ENCODE measurements at places on chromosomes 13 and 19.

DNA sequence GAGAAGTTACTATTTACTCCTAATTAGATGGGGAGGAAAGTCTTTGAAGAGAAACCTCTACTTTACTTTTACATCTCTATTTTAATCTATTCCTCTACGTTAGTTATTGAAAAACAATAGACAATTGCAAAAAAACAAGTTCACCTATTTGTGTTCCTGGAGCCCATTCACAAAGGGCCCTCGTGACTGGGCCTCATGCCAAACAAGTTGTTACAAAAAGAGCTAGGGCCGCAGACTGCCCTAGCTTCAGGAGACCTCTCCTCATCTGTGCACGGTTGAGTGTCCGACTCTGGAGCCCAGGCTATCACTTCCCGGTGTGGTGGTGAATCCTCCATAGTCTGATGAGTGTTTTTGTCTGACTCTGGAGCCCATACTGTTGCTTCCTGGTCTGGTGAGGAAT, 190.9 kb downstream of the ZNF486 start:
- no peak for DNase-seq

GRCh38 chr13:34290661-34291060, 472.7 kb downstream of the RFC3 start:
- DNase-seq, result no peak

DNA sequence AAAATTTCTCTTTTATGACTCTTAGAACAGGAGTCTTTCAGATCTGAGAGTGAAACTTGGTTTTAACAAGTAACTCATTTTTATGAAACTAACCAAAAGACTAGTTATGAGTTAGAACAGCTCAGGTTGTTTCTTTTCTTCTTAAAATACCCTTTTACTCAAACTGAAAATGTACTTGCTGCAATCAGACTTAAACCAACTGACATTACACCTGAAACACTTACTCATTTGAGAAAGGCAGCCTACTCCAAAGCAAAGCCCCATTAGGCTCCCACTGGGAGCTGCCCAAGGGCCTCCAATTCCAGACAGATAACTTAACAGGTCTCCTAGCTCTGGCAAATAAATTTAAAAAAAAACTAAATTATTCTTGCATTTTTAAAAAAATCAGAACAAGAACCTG, 3.6 kb downstream of the FOXO1 start:
- no peak for DNase-seq

DNA sequence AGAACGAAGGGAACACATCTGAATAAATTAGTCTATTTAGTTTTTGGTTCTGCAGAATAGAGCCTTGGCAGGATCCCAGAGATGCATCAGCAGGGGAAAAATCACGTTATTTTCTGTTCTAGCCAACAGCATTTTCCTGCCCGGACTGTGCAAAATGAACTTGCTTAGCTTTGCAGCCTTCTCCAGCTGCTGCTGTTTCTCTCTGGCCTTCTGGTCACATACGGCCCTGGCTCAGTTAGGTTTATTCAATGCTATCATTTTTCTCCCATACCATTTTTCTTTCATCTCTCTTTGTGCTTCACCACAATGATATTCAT, 110.4 kb upstream of the KL start:
- peak; percentile 32 for DNase-seq

GRCh38 chr13:59300355-59301173, 863.2 kb downstream of the DIAPH3 start:
- DNase-seq, result no peak

DNA sequence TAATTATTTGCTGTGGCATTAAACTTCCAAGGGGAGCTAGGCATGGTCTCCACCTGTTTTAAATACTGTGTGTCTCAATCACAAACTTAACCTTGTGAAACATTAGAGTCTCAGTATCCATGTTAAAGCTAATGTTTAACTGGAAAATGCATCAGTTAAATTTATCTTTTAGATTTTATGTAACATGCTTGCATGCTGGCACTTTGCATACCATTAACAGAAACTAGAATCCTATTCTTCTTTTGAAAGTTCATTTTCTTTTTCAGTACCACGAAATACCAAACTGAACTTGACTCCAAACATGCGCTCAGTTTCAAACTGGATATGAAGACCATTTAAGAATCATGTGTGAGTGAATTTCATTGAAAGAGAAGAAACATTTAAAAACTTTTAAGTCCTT, 328.9 kb upstream of the SLC10A2 start:
- no peak for DNase-seq

DNA sequence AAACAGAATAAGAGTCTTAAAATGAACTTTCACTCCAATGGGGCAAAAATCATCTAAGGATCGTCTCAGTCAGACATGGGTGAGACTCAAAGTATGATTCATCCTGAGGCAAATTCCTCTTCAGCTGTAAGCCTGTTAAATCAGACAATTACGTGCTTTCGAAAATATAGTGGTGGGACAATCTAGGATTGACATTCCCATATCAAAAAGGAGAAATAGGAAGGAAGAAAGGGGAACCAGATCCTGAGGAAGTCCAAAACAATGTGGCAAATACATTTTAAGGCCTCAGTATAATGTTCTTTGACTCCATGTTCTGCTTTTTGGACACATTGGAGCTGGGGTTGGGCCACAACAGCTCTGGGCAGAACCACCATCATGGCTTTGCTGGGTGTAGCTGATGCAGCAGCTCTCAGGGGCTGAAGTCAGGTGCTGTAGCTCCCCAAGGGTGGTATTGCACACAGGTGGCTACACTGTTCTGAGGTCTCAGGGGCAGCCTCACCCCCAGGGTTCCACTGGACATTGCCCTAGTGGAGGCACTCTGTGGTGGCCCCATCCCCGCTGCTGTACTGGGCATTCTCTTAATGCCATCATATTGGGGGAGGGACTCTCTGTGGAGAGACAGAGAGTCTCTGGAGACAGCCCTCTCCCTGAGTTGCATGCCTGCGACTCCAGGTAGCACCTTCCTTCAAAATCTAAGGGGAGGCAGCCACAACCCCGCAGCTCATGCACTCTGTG, 5.7 kb upstream of the FPR3 start:
- peak; percentile 25 for DNase-seq

DNA sequence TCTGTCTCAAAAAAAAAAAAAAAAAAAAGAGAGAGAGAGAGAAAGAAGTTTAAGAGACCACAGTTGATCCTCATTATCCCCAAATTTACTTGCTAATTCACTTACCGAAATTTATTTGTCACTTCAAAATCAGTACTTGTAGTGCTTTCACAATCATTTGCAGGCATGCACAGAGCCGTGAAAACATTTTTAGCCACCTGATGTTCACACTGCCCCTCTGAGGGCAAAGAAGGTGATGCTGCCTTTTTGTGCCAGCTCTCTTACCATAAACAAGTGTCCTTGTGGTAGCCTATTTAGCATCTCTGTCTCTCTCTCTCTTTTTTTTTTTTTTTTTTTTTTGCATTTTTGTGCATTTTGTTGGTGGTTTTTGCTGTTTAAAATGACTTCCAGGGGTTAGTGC, 24.1 kb upstream of the CASP14 start:
- no peak for DNase-seq

GRCh38 chr13:41515491-41516139, 58.3 kb downstream of the RGCC start:
- DNase-seq, result no peak

DNA sequence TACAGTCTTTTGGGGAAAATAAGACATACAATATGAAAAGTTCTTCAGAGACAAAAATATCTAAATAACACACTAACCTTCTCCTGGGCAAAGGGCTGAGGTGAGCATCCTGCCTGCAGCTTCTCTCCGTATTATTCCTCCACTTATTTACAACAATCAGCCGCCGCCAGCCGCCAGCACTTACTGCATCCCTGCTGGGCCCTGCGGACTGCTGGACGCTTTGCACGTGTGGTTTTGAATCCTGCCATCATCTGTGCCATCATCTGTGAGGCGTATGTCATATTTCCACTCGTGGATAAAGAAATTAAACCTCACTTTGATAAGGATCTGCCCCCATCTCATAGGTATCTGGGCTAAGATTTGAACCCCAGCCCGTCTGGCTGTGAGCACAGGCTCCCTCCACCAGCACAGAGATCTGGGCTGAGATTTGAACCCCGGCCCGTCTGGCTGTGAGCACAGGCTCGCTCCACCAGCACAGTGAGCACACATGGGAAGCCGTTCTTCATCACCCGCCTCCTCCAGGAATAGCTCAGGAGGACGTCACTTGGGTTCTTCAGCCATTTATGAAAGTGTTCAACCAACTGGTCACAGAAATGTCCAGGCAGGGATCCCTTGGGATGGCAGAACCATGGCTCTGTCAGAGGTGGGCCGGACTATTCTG, 35.2 kb upstream of the TUBGCP3 start:
- no peak for DNase-seq

GRCh38 chr13:87810391-87810801, 139.2 kb downstream of the SLITRK5 start:
- no peak for DNase-seq

DNA sequence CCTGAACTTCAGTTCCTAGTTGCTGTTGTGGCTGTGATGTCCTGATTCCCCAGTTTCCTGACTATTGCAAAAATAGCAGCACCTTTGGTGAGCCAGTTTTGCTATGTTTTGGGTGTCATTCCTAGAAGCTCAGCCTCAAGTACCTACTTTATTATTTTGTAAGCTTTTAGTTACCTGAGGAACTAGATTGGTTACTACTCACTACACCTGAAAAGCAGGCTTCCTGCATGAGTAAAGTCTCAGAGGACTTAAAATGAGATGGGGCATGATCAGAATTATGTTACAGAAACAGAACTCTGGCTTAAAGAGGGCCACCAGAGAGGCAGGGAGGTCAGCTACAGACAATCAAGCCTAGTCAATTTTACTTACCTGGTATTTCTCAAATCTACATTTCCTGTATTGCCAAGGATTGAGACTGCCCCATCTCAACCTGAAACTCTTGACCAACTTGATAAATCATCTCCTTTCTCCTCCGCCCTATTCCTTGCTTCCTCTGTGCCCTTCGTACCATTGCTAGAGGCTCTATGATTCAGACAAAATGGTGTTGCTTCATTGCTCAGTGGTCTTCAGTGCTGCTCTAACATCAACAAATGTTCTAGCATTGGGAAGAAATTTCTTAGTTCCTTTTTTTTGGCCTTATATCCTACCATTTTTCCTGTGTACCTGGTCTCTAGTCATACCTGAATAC, 58.9 kb downstream of the RAP2A start:
- DNase-seq, result no peak

DNA sequence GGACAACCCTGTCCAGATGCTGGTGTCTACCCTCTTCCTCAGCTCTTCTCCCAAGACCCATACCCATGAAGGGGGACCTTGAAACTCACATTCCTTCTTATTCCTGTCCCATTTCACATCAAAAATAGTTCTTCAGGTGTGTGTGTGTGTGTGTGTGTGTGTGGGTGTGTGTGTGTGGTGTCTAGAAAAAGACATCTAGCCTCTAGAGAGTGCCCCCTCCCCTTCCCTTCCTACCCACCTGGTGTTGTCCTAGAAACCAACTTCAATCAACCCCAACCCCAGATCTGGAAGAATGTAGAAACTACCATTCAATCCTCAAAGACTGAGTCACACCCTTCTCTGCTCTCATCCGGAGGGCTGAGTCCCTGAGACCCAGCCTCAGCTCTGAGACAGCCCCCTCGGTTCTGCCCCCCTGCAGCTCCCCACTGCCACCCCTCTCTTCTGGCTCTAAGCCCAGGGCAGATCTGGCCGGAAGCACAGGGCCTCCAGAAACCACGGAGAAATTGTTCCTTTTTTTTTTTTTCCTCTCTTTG, 3.5 kb downstream of the KCNN4 start:
- DNase-seq, result peak; percentile 21

DNA sequence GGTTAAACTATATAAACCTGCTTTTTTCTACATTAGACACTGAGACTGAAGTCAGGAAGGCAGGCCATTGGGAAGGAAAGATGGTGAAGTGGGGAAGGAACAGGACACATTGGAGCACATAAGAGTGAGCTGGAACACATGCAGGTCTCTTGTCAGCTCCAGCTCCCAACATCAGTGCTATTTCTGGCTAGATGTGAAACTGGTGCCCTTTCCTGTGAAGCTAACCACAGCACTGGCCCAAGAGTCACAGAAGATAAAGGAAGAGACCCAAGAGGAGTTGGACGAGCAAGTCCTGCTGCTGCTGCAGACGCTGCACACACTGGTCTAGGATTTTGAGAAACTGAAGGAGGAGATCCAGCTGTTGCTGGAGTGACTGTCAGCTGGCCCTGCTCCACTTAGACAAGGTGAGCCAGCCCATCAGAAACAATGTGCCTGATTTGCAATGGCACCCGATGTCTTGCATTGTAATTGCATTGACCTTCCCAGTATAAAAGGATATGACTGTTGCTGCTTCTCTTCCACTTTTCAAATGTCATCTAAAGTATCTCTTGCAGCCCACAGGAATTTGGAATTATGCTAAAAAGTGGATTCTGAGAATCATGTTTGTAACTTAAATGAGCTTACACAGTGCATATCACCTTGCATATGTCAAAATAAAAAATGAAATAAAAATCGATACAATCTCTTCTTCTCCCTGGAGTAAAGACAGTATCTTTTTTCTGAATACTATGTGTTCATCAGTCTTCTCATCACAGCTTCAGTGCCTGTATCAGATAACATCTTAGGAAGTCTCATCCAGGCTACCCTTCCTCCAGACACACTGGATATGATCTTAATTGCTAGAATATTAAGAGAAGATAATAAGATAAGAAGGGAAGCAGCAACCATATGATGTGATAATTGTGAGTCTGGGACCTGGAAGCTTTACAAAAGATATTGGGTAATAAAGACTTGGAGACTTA, 230.7 kb upstream of the SPRY2 start:
- no peak for DNase-seq

- peak; percentile 44 for DNase-seq
Measured at GRCh38 chr19:801030-801860, 4.0 kb downstream of the PTBP1 start.

DNA sequence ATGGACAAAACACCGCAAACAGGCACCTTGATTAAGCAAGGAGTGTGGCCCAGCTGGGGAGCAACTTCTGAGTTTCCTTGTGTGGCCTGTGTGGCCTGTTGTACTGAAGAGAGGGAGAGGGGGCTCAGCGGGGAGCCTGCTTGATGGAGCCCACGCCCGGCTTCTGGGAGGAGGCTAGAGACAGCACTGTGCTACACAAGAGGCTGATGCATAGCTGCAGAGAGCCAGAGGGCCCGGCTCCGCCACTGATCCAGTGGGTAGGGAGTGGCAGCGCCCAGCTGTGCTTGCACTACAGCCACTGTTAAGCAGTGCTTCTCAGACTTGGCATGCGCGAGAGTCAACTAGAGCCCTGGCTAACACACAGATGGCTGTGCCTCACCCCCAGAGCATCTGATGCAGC, 19.0 kb downstream of the LYL1 start:
- no peak for DNase-seq

DNA sequence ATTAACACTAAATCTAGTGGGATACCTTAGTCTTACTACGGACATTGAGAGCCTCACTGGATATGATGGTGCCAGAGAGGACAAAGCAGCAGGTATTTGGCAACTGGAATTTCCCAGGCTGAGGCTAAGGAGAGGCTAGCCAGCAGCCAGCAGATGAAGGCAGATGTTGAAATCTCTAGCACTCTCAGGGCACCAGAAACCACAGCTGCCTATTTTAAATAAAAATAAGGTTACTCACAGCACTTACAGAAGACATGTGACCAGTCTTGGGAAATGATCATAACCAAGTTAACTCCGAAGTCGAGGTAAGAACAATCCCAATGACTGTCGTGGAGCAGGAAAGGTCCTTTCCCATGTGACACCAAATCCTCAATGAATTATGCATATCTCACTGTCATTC, 1726.0 kb downstream of the EFNB2 start:
- no peak for DNase-seq

GRCh38 chr13:99601535-99601934, 100.3 kb downstream of the TM9SF2 start:
- DNase-seq, result no peak

- no peak for DNase-seq
Measured at GRCh38 chr13:80437231-80437630, 96.3 kb upstream of the SPRY2 start.

GRCh38 chr13:76758738-76759137, 127.5 kb downstream of the KCTD12 start:
- no peak for DNase-seq
